ENCODE measurements at places on chromosomes 5 and 9.

DNA sequence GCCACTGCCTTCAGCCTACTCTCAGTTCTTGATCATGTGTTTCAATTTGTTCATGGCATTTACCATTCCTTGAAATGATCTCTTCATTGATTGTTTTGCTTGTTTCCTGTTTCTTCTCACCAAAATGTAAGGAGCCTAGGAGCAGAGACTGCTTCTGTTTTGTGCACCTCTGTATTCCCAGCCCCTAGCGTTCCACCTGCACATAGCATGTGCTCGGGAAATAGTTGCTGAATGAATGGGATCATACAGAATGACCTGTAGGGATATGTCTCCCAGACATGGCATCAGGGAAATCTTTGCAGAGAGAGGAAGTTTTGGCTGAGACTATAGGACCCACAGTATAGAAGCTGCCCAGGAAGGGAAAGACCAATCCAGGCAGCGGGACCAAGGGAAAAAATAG is 6.2 kb upstream of the CERCAM start:
- DNase-seq = no peak

DNA sequence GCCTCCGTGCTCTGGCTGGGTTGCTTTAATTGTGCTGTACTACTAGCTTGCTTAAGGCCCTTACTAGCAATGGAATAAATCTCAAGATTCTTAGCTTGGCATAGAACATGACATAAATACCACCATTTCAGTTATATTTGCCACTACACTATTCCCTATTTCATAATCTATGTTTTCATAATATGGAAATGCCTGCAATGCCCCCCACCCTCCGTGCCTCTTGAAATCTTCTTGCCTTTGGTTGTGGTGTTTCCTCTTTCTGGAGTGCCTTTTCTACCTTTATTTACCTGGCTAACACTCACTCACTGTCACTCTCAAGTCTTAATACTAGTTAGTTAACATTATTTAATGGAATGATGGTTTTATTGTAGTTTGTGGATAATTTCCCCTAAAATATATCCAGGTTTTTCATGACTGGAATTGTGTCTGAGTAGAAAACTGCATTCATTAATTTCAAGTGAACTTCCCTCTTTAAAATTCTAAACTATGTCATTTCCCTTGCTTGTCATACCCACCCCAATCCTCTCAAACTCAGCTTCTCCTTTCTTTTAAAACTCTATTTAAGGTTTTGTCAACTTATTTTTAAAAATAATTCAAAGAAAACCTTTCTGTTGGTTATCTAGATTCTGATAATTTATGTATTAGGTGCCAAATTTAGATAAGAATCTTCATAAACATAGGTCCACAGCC is 521.7 kb upstream of the DAB2 start:
- no peak for DNase-seq

GRCh38 chr5:127839496-127840197 is 136.5 kb downstream of the CCDC192 start:
- DNase-seq = no peak

DNA sequence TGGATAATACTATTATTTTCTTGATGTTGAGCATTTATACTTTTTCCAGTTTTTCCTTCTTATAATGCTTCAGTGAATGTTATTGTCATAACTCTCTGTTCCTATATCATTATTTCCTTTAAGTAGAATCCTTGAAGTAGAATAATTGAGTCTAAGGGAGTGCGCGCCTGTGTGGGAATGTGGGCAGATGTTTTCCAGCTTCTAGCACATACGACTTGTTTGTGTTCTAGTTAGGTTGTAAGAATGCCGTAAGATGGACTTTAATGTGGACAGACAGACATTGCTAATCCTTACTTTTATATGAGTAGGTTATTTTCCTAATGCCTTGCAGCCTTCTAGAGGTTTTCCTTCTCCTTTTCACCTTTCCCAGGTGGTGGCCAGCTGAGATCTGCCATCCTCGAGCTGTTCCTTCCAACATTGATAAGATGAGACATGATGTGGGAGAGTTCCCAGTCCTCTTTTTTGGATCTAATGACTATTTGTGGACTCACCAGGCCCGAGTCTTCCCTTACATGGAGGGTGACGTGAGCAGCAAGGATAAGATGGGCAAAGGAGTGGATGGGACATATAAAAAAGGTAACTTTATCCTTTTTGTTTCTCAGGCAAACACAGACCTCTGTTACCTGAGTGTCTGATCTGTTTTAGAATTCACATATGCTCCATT is 34.2 kb downstream of the RAB24 start:
- no peak for DNase-seq

GRCh38 chr9:128568470-128569078 is 16.2 kb downstream of the SPTAN1 start:
- no peak for DNase-seq

DNA sequence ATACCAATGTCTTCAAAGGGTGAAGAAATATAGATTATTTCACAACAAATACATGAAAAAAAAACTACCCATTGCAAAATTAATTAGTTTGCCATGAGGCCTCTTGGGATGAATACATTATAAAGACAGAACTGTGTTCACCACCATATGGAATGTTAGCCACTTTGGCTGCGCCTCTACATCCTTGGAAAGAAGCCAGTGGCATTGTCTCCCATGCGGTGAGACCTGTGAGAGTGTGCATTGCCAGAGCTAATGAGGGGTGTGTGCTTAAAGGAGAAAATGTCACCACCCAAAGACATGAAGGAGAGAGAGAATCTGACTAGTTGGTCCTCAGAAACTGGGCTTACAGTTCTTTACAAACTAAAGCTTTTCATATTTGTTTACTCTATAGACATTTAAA is 110.6 kb downstream of the PLPPR1 start:
- DNase-seq = no peak

DNA sequence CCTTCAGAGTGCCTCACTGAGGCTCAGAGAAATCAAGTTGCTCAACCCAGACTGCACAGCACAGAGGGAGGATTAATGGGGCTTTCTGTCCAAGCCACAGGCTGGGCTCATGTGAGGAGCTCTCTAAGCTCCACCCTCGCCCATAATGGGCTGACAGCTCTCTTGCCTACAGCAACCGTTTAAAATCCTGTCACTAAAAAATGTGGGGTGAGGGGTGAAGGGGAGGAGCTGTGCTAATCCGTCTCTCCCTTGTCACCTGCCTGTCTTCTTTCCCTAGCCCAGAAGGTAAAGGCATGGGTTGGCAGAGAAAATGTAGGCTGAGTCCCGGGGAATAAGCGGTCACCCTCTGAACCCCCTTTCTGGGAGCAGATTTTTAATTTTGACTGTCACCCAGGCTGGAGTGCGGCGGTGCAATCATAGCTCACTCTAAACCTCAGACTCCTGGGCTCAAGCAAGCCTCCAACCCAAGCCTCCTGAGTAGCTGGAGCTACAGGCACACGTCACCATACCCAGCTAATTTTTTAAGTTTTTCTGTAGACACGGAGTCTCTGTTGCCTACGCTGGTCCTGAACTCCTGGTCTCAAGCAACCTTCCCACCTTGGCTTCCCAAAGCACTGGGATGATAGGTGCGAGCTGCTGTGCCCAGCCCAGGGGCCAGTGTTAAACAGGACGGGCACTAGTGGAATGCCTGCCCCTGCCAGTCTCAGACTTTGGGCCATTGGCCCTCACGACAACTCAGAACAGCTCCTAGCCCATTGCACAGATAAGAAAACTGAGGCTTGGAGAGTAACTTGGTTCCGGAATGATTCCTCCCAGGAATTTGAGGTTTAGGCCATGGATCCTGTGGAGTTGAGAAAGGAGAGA is 89.5 kb downstream of the LMX1B start:
- DNase-seq = no peak

DNA sequence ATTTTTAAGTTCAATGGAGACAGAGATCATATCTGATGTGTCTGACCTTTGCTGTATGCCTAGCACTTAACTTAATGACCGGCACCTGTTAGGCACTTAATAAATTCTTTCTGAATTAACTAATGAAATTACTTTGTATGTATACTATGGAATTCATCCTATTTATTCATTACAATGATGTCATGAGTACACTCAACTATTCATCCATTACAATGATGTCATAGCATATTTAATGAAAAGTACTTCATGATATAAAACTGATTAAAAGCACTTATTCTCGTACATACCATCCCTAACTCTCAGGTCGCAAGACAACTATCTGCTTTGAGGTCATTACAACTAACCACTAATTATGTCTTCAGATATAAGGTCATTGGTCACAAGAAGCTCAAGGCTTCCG is 1131.6 kb downstream of the DTWD2 start:
- no peak for DNase-seq

DNA sequence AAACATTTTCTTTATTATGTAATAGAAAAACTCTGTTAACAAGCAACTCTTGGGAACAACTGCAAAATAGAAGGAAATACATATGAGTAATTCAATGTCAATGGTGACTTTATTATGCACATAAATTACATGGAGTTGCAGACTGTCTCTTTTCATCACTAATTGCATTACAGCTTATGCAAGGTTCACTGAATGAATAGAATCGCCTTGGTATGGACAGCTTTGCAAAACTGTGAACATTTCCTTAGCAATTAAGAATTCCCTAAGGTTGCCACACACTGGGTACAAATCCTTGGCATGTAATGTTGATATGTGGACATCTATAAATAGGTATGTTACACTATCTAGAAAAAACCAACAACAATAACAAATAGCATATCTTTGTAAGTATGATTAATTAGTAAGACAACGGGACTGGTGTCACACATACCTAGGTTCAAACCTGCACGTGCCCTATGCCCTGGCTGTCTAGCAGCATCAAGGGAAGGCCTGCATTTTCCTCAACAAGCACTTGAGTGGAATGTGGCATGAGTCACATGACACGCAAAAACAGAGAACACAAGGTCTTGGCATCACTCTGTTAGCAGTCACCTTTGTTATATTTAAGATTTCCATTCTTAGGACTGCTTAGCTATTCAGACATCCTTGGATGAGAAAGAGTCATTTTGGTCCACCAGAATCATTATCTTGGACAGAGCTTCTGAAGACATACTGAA is 263.9 kb downstream of the CTNND2 start:
- DNase-seq = no peak

DNA sequence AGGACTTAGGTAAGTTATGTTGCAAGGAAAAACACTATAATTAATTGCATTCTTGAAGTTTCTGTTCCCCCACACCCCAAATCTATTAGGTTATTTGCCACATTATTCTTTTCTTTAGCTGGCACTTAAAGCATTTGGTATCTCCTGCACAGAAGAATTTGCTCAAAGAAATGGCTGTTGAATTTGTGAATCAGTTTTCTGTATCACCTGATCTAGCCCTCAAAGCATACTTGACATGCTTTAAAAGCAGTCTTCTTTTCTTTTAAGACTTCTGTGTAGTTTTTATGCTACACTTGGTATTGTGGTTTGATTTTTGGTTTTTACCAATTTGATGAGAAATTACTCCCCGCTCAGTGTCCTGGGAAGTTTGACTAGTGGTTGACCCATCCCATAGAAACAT is 69.1 kb downstream of the RIC1 start:
- DNase-seq = no peak

GRCh38 chr5:142810081-142810480 is 39.9 kb downstream of the ARHGAP26 start:
- DNase-seq = no peak

DNA sequence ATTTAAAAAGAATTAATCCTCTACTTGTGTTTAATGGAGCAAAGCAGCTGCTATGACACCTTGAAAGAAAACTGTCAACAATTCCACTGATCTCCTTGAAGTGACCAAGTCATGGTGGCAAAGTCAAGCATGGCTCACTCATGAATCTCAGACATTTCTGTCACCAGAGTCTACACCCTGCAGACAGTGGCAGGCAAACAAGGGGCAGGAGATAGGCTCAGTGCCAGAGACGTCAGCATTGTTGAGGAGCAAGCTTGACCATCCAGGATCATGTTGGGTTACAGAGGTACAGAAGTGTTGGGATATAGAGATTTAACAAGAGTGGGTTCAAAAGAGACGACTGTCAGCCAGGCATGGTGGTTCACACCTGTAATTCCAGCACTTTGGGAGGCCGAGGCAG is 16.1 kb upstream of the VPS13A start:
- no peak for DNase-seq

GRCh38 chr5:91910655-91911054 is 527.5 kb upstream of the ARRDC3 start:
- no peak for DNase-seq
